ENCODE measurements at places on chromosomes 1 and 21. TPM values are rescaled to one million over a fixed set of nuclear protein-coding genes. Genes with fewer than 3 reads are reported as not detected.

GUCA2A gene
- total RNA-seq = not detected

PRKACB gene
- total RNA-seq = 51.5 TPM

GRCh38 chr1:19605967-19606366 lies 38.1 kb upstream of the NBL1 start:
- DNase-seq = no peak

GRCh38 chr21:32956061-32956656 lies 69.6 kb upstream of the OLIG2 start:
- no peak for DNase-seq

- no peak for DNase-seq
These were observed 4.2 kb downstream of the OR2T1 start for GRCh38 chr1:248406721-248407692.

BGLAP gene
- 2.9 TPM for total RNA-seq

- DNase-seq = peak; percentile 48
These were observed 128.9 kb upstream of the ADAR start for GRCh38 chr1:154736841-154737240.

- no peak for DNase-seq
These were observed 93.0 kb upstream of the PBX1 start for GRCh38 chr1:164466001-164466421.

- DNase-seq = no peak
These were observed 390.9 kb downstream of the PBX1 start for GRCh38 chr1:164949771-164950471.

DNA sequence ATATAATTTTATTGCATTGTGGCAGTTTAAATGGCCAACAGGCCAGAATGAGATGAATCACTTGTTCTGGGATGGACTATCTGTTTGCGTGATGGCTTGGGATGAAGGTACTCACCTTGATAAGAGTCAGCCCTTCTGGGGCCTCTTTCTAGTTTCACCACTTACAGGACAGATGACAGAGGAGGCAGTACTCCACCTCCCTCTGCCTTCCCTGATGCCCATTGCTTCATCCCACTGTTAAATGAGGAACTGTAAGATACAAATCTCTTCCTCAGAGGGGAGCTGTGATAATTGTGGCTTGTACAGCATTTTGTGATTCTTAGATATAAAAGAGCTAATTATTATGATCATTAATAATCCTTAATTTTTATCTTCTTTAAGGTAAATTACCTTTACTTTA lies 3.7 kb upstream of the TCHH start:
- DNase-seq = no peak

- no peak for DNase-seq
These were observed 250.9 kb upstream of the DAB1 start for GRCh38 chr1:57674801-57675200.

C1orf116 gene
- total RNA-seq = 0.36 TPM

GBP6 gene
- total RNA-seq = not detected

HES2 gene
- total RNA-seq = 0.49 TPM

DNA sequence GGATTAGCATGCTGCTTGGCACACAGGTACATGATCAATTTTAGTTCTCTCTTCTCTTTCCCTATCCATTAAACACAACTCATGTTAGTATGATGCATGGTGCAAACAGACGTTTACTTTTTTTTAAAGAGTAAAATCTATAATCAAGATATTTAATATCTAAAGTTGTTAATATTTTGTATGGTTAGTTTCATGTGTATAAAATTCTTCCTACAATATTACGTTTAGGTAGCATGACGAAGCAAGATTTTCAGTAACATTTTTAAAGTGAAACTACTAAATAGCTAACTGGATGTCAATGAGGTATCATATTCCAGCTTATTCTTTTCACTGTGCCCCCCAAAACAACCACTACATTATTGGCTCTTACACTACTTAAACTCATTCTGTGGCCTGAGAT lies 36.6 kb downstream of the CNIH4 start:
- DNase-seq = no peak

TAS1R1 gene
- not detected for total RNA-seq

DNA sequence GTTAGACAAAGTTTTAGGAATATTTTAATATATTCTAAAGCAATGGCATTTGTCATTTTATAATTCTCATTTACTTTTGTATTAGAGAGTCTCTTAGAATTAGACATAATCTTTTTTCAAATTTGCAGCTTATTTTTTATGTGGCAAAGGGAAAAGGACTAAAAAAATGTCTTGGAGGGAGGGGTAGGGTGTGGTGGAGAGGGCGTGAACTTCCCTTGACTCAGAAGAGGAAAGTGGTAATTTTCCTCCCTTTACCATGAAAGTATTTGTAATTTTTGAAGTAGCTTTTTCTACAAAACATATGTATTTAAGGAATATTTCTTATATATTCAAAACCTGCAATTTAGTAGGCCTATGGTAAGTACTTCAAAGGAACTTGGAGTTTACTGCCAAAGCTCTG lies 6.9 kb upstream of the RABGAP1L start:
- no peak for DNase-seq

GRCh38 chr1:206047271-206047670 lies 5.7 kb upstream of the RHEX start:
- DNase-seq = no peak

S100A5 gene
- not detected for total RNA-seq

DNA sequence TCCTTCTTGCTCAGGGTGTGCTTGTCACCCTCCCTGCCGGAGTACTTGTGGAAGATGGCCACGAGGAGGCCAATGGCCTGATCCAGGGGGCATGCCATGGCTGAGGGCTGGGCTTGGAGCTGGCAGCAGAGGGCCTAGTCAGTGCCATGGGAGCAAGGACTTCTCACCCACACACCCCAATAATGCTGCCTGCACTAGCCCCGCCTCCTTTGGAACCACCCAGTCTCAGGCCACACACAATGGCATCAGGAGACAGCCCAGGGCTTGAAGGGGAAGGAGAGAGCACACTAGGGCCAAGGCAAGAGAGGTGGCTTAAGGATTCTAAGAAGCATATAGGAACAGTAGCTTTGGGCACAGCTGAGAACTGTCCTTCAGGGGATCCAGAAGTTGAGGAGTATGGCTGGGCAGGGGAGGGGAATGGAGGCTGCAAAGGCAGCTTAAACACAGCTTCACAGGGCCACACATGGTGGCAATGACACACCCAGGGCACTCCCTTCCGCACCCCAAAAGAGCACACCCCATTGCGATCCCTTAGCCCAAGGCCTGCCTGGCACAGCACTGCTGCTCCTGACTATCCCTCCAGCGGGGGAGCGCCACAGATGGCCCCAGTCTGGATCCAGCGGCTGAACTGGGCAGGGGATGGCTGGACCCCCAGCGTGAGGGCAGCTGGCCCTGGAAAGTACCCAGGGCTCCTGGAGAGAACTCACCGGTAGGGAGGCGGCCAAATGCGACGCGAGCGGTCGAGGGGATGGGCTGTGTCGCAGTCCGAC lies at the start of gene S100A6:
S100A6 (minus strand) TSS at position 750 of the 770 bp plus-strand sequence; CDS start at position 98, 652 bp downstream.
- DNase-seq = peak; percentile 87

QSOX1 gene
- total RNA-seq = 88.2 TPM

DNA sequence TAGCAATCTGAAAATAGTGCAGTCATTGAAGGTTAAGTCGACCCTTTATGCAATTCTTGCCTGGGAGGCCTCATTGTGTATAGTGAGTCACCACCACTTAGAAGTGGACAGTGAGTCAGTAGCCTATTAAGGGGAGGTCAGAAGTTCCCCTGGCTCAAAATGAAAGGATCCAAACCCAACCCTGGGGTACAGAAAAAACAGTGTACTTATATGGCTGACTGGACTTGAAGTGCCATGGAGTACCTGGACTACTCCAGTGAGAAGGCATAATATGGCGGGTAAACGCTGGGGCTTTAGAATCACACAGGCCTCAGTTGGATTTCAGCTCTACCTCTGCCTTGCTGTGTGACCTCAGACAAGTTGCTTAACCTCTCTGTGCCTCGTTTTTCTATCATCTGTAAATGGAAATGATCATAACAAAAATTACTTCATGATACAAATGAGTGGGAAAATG lies 2.2 kb upstream of the BCL9 start:
- DNase-seq = no peak

GRCh38 chr1:54542962-54543539 lies 5.0 kb upstream of the ACOT11 start:
- no peak for DNase-seq

DNA sequence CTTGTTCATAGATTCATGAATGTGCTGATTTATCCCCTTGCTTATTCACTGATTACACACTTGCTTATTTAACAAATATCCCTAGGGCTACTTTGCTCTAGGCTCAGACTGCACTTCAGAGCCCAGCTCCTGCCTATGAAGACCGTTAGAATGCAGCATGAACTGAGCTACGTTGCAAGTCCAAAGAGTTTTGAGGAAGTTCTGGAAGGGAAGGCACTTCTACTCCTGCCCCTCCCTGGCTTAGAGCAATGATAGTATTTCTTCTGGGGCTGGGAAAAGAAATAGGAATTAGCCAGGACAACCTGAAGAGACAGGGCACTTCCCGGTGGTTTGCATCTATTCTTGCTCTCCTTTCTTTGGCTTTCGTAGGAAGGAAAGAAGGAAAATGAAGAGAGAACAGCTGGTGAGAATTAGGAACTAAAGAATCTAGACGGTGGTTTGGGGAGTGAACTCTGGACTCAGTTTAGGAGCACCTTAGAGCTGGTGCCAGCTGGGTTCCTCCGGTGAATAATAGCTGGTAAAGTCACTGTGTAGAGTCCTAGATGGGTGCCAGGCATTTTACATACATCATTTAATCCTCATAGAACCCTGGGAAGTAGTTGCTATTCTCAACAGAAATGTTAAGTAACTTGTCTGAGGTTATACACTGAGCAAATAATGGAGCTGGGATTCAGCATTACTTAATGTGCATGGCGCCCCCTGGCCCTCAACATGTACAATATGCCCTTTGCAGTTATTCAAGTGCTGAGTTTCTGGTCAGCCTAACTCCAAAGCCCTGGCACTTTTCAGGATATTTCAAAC lies 65.9 kb downstream of the NDUFS5 start:
- DNase-seq = peak; percentile 78

DNA sequence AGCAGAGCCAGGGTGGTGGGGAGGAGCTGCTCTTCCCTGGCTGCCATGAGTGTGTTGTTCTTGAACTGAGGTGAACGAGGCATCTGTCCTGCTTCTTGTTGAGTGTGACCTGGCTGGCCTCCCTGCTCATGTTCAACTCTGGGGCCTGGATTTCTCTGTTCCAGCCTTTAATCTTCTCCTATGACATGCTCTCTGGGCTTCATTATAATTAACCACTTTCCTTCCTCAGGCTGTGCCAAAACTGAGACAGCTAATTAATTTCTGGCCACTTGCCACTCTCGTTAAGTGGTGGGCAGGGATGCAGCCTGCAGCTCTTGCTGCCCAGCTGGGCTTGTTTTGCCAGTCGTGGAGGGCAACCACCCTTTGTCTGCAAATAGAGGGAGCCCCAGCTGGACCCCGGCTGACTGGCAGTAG lies 23.3 kb downstream of the OPRD1 start:
- DNase-seq = no peak

DNA sequence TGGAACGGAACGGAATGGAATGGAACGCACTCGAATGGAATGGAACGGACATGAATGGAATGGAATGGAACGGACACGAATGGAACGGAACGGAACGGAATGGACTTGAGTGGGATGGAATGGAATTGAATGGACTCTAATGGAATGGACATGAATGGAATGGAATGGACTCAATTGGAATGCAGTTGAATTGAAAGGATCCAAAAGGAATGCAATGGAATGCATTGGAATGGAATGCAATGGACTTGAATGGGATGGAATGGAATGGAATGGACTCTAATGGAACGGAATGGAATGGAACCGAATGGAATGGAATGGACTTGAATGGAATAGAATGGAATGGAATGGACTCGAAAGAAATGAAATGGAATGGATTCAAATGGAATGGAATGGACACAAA lies 102.4 kb upstream of the OR4F16 start:
- DNase-seq = no peak

DNA sequence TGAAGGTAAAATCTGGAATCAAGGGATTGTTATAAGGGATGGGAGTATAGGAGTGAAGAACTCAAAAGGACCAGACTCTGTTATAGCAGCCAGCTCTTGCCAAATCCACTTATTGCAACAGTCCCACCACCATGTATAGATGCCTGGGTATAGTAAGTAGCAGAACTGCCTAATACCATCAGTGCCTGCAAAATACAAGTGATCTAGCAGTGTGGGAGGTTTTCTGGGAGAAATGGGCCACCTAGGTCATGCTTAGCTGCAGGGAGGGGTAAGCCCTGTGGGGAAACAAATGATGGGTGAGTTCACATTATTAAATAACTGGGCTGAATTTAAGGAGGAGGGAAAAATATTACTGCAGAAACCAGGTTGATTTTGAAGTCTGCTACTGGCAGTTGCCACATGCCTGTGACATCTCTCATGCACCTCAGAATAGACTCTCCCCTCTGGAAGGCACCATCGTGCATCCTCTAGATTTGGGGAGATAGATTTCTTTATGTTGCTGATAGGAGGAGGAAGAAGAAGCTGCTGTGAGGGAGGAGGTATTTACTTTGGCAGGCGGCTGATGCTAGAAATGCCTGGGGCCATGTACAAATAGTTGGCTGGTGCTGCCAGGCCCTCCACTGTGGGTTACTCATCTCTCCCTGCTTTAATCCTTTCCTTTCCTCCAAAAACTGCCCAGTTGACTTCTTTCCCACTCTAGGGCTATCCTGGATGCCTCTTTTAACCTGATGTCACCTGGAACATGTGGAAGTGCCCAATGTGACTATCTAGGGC lies 27.5 kb downstream of the HLX start:
- no peak for DNase-seq

Measured in aorta (tissue), 5 donors.